ENCODE measurements at places on chromosomes 6 and 20.

- no peak for DNase-seq
Observed at GRCh38 chr20:37308086-37309050, 18.9 kb downstream of the MANBAL start.

DNA sequence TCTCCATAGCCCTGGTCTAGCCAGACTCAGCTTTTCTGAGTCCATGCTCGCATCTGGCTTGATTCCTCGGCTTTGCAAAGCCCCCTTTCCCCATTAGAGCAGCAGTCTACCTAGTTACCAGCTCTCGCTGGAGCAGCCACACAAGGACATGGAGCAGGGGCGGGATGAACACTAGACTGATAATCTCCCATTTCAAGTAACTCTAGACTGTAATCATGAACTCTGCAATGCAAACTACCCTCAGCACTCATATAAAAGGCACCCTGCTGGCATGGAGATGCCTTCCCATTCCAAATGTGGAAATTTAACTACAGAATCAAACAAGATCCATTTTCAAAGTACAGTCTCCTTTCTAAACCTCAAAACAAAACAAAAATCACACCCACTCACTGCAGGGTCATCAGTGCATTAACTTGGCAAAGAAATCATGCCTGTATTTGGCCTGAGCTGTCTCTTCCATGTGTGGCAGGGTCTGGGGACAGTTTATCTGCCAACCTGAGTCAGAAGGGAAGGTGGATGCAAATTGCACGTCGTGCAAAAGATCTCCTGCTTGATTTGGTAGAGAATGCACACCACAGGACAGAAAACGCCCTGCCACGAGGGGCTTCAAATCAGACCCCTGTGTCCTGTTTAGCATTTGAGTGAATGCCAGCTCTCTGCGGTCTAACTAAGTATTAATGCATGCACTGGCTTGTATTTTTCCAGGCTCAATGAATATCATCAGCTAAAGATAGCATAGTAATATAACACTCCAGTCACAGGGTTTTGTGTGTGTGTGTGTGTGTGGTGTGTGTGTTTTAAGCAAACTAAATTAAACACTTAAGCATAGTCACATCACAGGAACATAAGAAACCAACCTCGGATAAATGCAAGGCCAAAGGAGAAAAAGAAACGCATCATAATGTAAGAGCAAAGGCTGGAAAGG is 85.3 kb downstream of the MYLK4 start:
- no peak for DNase-seq

GRCh38 chr6:151497905-151498304 is 4.1 kb downstream of the CCDC170 start:
- no peak for DNase-seq

DNA sequence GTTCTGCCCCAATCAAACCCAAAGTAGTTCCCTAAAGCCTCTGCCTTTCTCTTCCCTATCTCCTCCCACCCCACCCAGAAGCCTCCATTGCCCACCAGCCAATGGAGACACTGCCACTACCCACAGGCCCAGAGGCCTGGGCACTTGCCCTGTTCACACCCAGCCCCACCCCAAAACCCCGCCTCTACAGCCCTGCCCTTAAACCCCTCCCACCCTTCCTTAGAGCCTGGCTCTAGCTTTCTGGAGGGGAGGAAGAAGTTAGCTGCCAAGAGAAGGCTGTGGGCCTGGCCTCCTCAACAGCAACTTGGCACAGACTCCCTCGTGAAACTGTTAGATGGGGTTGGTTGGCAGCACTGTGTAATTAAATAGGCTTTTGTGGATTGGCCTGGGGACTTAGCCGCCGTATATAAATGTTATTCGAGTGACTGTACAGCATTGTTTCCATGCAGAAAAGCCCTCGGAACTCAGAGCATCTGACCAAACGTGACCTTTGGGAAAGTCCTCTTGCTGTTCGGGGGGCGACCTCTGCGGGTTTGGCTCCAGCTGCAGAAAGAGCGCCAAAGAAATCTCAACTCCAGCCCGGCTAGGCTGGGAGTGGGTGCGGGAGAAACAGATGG is 31.4 kb downstream of the COL11A2 start:
- peak; percentile 94 for DNase-seq

- DNase-seq, result no peak
Observed at GRCh38 chr20:3221398-3222226, 12.3 kb downstream of the ITPA start.

DNA sequence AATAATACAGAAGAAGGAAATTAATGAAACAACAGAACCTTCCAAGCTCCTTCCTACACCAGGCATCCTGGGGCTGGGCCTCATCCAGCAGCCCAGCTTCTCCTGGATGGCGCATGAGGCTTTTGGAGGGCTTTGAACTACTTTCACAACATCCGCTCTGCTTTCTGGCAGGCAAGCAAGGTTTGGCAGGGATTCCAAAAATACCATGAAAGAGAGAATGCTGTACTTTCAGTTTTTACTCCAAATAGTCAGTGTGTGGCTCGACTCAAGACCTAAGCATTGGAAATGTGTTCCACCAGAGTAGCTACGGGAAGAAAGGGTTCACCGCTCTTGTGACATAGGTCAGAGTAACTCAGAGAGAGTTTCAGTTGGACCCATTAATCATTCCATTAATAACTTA is 125.4 kb downstream of the OPRM1 start:
- DNase-seq, result peak; percentile 41

DNA sequence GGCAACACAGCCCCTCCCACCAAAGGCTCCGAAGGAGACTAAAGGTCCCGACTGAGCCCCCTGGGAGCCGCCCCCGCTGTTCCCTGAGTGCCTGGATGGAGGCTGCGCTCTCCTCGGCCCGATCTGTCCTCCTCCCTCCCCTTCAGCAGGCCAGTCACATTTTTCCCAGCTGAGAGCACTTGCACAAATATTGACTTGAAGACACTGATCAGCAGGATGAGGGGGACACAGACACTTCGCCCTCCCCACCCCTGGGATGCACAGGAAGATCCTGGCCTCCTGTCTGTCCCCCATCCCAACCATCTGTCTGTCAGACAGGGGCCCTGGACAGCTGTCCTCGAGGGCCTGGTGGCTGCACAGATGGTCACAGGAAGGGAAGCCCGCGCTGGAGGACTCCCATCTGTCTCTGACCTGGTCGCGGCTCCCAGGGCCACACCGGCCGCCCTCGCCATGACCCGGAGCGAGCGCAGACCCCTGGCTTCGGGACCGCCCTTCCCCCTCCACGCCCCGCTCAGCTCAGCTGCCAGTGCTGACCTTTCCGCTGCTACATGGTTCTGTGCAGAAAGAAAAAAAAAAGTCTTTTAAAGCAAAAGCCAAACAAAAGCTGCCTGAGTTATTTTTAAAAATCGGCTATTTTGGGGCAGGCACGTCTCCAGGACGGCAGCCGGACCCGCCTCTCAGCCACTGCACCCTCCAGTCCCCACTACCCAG is 11.1 kb downstream of the LAMA5 start:
- DNase-seq, result no peak

- no peak for DNase-seq
Observed at GRCh38 chr6:139277161-139277560, 14.6 kb downstream of the TXLNB start.

GRCh38 chr20:39631557-39631956 is 669.4 kb downstream of the DHX35 start:
- no peak for DNase-seq

DNA sequence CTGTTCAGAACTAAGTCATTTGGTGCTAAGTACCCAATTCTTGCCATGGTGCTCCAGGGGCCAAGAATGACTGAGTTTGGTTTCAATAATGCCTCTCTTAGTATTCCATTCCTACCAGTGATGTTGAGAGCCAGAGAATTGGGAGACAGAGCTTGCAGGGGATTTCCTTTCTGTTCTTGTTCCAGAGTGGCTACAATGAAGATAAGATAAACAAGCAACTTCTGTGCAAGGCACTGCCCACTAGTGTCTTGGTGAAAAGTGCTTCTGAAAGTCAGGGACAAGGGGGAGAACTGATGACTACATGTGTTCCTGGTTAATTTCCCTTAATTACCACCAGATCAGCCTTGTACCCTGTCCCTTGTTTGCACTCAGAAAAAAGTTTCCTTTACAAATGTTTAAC is 421.6 kb downstream of the BCKDHB start:
- DNase-seq, result no peak

DNA sequence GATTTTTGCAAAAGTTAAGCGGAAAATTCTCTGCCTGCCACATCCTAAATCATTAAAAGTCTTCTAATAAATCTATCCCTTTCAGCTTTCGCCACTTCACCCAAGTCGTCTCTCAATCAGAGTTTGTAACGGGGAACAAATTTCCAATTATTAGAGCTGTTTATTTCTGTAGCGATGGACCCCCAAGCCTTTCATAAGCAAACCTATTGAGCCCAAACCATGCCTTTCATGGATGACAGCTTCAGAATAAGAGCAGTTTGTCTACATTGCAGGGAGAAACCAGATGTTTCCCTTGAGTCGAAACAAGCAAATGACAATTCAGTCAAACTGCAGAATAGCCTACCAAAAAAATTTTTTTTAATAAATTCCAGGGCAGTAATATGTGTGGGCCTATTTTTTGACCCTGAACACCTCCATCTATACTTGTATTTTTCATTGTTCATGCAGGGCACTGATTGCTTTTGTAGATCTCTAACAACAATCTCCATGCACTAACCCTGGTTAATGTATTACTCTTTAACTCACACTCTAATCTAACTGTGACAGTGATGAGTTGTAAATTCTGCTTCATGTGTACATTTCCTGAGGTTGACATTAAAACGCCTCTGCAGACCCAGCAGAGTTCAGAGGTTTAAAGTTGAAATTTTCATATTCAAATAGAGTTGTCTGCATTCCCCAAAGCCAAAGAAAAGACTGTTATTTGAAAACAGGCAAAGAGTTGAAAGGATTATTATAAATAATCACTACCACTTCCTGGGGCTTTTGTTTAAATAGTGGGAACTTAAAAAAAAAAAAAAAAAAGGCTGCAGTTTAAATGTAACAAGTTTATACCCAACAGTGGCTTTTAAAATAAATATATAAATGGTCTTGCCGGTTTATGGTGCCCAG is 64.5 kb downstream of the ATP9A start:
- no peak for DNase-seq

GRCh38 chr6:6602262-6602661 is 13.7 kb downstream of the LY86 start:
- DNase-seq, result no peak

GRCh38 chr6:18501663-18502013 is 114.5 kb downstream of the RNF144B start:
- peak; percentile 41 for DNase-seq

DNA sequence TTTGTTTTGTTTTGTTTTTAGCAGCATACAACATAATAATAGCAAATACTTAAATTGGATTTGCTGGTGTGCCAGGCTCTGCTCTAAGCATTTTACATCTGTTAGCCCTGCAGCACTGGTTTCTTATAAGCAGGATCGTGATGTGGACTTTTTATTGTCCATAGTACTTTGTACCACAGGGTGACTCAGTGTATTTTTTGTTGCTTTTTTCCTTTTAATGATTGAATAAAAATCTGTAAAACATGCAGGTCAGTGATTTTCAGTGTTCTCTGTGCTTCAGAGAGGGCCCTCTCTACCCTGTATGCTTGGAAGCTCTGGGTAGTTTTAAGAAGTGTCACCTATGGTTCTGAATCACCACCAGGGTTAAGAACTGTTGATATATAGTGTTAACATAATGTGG is 4.0 kb downstream of the NT5DC1 start:
- no peak for DNase-seq

DNA sequence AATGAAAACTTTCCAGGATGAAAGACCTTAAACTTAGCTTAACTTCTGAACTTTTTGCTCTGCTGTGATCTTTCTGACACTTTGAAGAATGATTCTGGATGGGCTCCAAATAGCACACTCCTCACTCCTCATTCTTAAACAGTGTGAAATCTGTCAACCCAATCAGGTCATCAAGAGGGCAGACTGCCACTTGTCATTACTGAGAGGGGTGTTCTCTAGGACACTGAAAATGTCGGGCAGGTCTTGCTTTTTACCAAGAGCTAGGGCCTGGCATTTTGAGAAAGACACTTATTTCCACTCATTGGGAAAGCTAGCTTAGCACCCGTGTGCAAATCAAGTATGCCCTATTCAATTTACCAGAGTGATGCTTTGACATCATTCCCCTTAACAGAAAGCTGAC is 122.2 kb downstream of the MTFR2 start:
- no peak for DNase-seq

- DNase-seq, result no peak
Observed at GRCh38 chr20:13318871-13319521, 97.9 kb downstream of the ISM1 start.

DNA sequence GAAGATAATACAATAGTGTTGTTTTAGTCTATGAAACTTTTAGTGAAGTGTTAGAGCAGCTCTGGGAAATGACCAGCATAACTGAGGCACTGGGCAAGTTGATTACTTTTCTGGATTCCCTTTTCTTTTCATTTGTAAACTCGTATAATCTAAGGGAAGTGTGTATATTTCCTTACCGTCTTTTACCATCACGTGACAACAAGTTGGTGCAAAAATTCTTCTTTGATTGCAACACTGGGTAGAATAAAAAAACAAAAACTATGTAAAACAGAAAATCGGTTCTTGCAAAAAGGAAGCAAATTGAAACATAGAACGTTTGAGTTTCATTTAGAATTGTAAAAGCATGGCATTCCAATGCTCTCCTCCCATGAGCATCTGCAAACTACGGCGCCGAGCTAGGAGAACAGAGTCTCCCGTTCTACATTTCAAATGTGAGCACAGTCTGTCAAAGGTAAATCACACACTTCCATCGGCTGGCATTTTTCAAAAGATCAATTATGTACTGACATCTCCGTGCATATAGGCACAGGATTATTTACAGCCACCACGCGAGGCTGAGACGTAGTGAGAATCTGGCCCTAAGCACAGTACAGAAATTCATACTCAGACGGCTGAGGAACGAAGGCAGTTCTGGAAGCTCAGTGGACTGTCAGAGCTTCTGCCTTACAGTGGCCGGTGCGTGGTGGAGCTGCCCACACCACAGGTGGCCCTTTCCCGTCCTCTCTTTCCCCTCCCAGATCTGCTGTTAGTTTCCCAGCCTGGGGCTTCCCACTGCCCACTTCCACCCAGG is 314.0 kb downstream of the BMP7 start:
- DNase-seq, result no peak

GRCh38 chr20:46285072-46285471 is 23.2 kb downstream of the CDH22 start:
- DNase-seq, result no peak

DNA sequence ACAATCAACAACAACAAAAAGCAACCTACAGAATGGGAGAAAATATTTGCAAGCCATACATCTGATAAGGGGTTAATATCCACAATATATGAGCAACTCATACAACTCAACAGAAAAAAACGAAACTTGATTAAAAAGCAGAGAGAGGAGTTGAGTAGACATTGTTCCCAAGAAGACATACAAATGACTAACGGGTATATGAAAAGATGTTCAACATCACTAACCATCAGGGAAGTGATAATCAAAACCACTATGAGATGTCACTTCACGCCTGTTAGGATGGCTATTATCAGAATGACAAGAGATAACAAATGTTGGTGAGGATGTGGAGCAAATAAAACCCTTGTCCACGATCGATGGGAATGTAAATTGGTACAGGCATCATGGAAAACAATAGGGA is 145.9 kb downstream of the NRN1 start:
- DNase-seq, result no peak

- no peak for DNase-seq
Observed at GRCh38 chr6:24899136-24899996, 36.4 kb downstream of the RIPOR2 start.

Measured in GM04503 (cell line).